CD4-positive, alpha-beta T cell treated with Interleukin-21 for 1 hour (primary cell): ENCODE measurements at places on chromosomes 16 and 17.

DNA sequence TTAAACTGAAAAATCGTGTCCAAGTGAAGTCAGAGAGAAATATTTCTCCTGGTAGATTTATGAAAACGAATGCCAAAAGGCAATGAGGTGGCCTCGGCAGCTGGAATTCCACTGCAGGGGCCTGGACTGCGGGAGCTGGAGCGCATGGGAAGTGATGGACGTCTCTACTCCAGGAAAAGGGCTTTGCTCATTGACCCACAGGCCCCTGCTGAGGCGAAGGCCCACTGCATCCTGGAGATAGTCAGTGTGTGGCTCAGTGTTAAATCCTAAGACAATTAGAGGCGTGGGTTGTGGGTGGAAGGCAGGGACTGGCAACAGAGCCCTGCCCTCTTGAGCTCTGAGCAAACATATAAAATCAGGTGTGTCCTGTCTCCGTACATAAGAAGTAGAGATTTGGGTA is 191.4 kb downstream of the SLC39A11 start:
- no peak for DNase-seq

- no peak for DNase-seq
Observed at GRCh38 chr17:45246338-45246737, 15.6 kb downstream of the SPATA32 start.

- peak; percentile 30 for DNase-seq
Observed at GRCh38 chr16:70331588-70332358, 14.9 kb upstream of the DDX19A start.

DNA sequence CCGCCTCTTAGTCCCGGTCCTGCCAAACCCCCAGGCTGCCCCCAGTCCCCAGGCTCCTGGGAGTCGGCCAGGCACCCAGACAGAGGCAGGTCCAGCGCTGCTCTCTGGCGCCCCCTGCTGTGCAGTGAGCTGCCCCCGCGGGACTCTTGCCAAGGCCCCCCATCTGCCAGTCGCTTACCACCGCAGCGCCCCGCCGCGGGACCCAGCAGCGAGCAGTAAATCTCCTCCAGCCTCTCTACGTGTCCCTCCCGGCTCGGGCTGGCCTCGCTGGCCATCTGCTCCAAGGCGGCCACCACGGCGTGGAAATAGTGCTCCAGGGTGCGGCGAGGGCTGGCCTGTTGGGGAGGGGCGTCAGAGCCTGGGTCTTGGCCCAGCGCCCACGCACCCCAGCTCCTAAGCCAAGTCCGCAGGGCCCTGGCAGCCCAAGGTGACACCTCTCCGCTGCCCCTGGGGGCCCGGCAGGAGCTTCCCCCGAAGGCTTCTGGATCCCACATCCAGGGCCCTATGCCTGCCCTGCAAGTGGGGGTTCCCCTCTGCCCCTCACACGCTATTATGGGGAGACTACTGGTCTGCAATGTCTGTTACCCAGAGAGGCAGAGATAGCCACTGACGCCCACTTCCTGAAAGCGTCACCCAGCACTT is 33.7 kb upstream of the MFSD6L start:
- peak; percentile 6 for DNase-seq

DNA sequence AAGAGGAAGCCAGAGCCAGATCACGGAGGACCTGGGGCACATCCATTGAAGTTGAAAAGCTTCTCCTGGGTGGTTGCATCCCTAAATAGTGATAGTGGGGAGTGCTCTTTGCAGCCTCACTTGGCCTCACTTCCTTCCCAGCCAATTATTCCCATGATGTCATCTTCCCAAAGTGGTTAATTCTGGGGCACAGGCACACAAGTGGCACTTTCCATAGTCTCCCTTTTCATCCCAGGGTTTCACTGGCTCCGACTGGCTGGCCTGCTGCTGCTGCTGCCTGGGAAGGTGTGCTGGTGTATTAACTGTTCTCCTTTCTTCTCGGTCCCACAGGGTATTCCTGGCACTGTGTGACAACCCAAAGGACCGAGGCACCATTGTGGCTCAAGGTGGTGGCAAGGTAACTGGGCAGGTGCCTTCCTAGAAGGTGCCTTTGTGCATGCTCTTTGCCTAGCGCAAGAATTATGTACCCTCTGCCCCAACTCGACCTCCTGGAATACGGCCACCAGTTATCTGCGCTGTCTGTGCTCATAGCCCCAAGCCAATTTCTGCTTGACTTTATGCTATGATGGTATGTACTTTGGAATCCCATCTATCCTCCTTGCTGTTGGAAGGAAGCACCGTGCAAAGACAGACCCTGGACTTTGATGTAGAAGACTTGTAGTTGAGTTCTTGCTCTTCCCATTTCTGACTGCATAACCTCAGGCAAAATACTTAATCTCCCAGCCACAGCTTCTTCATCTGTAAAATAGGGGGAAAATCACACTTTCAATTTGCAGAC is 18.4 kb downstream of the SLC35G3 start:
- no peak for DNase-seq

GRCh38 chr17:21125862-21126261 is 902 bp upstream of the DHRS7B start:
- peak; percentile 83 for DNase-seq

DNA sequence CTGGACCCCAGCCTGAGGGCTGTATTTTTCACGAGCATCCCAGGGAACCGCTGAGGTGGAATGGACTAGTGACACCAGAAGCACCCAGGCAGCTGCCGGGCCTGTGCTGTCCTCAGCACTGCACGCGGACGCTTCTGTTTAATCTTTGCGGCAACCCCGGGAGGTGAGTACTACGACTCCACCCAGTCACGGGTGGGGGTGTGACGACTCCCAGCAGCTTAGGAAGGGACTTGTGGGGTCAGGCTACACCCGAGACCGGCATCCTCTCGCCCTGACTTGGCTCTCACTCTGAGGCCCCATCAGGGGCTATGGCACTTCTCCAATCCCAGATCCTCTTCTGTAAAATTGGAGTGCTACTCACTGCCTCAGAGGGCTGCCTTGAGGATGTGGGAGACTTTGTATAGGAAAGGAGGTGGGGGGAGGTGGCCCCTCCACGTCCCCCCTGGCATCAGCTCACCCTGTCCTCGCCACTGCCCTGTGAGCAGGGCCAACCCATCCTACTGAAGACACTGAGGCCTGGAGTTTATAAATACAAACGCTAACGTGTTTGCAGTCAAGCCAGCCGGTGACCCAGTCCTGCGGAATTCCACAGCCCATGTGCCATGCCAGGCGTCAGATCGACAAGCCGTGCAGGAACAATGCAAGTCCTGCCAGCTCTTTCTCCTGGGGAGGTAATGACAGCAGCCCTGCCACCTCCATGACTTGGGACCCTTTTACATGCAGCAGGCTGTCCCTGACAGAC is 44.4 kb downstream of the PPL start:
- no peak for DNase-seq

DNA sequence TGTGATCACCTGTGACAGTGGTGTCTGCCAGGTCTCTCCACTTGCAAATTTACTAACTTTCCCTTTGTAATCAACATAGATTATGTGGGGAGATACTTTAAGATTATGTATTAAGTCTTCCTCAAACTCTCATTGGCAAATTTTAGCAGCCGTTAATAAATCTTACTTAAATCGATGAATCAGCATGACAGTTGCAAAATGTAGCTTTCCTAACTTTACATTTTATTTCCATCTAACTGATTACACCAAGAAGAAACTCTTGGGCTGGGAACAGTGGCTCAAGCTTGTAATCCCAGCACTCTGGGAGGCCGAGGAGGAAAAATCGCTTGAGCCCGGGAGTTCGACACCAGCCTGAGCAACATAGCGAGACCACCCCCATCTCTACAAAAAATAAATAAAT is 23.3 kb upstream of the CPNE2 start:
- DNase-seq: no peak

DNA sequence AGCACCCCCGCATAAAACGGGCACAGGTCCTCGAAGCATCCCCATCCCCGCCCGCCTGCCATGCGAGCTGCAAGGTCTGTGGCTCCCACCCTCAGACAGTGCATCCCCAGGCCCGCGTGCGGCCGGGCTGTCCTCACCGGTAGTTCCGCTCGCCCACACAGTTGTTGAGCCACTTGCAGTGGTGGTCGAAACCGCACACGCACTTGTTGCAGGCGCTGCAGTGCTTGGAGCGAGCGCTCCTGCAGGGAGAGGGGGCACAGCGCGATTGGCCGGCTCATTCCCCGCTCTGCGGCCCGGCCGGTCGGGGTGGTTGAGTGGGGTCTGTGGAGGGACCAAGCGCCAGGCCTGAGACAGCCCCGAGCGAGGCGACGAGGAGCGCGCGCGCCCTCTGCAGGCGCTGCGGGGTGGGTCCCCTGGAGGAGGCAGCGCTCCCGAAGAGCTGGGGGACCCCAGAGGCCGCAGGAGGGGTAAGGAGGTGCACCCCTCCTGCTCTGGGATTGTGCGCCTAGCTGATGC is 6.0 kb upstream of the TPPP3 start:
- DNase-seq: peak; percentile 37

DNA sequence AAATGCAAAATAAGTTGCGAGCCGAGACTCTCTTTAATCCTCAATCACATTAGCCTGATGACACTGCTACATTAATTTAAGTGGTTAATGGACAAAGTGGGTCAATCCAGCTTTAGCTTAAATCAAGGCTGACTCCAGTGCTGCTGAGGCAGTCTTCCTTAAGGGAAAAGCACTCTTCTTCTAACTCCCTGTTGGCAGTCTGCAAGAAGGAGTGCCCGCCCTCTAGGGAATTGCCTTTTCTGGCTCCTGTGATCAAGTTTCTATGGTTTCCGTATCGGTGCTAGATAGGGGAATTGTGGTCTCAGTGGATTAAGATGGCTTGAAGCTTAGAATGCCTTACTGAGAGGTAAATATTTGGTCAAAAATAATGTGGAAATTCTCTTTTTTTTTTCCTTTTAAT is 41.0 kb downstream of the HS3ST3B1 start:
- no peak for DNase-seq

DNA sequence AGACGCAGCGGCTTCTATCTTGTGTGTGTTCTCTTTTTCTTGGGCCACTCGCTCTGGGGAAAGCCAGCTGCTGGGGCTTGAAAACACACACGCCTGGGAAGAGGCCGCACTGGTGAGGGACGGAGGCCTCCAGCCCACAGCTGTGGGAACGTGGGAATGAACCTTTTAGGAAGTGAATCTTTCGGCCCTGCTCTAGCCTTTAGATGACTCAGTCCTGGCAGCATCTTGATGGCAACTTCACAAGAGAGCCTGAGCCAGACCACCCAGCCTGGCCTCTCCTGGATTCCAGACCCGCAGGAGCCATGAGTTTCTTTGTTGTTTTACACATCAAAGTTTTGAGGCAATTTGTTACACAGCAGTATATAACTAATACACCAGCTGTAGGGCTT is 2.2 kb upstream of the PDPK1 start:
- no peak for DNase-seq

DNA sequence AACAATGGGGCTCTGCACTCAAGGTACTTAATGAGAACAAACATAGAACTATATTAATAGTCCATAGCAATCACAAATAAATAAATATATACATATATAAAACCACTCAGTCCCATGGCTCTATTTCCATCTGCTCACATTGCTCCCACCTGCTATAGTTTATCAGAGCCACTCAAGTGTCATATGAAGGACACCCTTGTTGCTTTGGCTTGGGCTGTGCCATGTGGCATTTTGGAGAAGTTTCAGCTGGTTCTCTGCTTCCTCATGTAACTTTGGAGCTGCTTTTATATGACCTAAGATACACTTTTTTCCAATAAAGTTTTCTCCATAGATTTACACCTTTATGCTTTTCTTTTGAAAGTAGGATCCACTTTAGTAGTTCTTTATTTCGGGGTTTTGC is 126.4 kb downstream of the KCNJ2 start:
- no peak for DNase-seq

DNA sequence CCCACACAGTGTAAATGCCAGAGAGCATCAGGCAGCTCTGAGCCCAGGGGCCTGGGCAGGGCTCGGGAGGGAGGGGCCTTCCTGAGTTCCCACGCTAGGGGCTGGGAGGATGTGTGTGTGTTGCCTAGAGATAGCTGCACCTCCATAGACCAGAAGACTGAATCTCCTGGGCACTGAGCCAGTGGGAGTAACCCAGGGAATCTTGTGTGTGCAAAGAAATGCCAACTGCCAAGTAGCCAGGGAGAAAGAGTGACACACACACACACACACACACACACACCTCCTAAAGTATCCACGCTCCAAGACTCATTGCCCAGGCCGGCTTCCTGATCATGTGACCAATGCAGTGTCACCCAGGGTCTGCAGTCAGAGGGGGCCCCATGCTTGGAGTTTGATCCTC is 166.2 kb upstream of the RPL38 start:
- DNase-seq: no peak

DNA sequence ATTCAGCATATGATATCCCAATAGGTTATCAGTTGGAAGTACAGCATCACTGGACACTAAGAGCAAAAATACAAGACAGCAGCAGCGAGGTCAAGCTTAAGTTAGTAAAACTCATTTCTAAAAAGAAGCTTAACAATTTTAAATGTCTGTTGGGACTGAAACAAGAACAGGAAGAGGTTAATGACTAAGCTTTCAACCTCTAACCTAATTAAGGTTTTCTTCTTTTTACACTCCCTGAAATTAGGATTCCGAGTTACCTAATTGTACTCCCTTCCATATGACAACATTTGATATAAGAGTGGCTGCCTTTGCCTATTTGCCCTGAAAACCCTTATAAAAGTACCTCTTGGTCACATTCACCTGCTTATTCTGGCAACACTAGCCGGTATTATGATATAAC is 34.3 kb downstream of the CPSF4L start:
- DNase-seq: no peak

- no peak for DNase-seq
Observed at GRCh38 chr16:17241264-17241835, 229.4 kb downstream of the XYLT1 start.

DNA sequence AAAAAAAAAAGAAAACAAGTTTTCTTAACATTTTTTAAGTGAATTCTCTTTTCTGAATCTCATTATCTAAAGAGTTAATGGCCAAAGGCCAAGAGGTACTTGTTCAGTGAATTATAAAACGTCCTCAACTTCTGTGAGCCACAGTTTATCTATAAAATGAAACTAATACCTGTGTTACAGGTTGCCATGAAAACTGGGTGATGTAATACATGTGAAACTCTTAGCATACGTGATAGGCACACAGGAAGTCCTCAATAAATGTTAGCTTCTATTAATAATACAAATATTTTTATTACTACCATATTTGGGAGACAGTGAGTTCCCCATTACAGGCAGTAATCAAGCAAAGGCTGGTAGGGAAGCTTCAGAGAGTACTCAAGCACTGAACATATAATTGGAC is 13.5 kb upstream of the INPP5K start:
- no peak for DNase-seq

DNA sequence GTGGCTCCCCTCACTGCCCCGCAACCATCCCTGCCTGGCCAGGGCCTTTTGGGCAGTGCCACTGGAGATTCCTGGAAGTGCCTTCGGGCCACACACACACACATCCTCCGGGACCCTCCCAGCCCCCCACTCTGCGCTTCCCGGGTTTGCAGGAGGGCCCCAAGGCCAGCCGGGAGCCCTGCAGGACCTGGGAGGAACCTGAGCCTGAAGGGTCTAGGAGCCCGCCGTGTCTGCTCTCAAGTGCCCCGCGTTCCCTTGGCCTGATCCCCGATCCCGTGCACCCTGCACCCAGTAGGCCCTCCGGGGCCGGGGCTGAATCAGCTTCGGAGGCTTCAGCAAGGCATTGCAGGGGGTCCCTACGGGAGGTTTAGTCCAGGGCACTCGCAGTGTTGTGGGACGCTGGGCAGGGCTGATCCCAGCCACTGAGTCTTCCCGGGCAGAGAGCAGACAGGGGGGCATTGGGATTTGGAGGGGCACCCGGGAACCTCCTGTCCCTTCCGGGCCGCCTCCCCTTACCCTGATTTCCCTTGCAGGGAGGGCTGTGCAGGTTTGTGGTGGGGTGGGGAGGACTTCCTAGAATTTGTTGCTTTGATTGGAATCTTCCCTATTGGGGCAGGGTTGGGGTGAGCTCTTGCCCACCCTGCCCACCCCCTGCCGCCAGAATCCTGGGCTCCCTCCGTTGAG is 36.9 kb downstream of the TMEM235 start:
- DNase-seq: no peak
